Activated CD4-positive, alpha-beta T cell treated with anti-CD3 and anti-CD28 coated beads for 1 hour (primary cell): ENCODE measurements at places on chromosomes 7 and 10.

- no peak for DNase-seq
Measured at GRCh38 chr7:92691578-92691977, 101.4 kb upstream of the FAM133B start.

DNA sequence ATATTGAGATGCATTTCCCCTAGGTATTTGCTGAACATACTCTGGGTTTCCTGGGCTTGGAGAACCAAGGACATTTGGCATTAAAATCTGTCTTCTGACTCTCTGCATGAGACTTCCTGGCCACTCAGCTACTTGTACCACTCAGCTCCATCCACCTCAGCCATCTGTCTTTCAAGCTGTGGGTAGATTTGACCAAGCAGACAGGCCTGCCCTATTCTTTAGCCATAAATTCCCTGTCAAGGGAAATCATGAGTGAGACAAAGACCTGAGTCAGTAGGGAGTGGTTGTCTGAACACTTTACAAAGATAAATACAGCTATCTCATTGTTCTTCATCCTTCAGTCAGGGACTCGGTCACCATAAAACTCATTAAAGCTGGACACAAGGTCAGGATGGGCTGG, 399.1 kb downstream of the GPAM start:
- DNase-seq, result no peak

DNA sequence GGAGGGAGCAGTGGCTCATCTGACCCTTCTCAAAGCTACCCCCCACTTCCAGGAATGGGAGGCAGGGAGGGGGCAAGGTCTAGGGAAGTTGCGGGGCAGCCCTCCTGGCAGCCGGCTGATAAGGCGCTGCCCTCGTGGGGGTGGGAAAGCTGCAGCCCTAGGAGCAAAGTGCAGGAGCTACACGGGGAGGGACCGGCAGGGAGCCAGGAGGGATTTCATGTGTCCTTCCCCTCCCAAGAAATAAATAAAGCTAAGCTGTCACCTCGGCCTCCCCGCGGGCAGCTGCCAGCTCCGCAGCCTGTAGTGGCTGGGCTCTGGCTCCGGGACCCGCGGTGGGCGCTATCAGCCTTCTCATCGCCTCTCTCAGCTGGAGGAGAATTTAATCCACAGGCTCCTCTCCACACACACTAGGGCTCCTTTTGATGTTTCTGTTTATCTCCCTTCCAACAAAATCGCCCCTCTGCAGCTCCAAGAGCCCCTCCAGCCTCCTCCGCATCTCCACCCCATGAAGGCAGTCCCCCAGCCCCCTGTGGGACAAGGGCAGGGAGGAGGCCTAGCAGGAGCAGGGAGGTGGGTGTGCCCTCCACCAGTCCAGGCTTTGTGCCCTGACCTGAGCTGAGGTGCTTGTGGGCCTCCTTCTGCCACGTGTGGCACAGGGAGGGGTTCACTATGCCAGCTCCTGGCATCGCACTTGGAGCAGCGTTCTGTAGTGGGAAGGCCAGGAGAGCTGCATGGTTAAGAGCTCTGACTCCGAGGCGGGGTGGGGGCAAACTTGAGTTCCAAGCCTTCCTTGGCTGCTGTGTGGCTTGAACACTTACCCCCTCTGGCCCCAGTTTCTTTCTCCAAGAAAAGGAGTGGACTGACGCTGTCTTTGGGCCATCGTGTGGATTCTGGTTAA, 80.5 kb downstream of the C10orf105 start:
- no peak for DNase-seq

- DNase-seq, result no peak
Measured at GRCh38 chr10:49744924-49745605, 17.1 kb downstream of the OGDHL start.

GRCh38 chr10:59887972-59888640, 18.2 kb downstream of the CCDC6 start:
- no peak for DNase-seq

GRCh38 chr10:73404690-73405089, 9.2 kb downstream of the ANXA7 start:
- DNase-seq, result no peak
